ENCODE measurements at places on chromosomes 2 and 18.

- DNase-seq: no peak
These were observed 20.6 kb downstream of the TEX44 start for GRCh38 chr2:231613331-231613662.

DNA sequence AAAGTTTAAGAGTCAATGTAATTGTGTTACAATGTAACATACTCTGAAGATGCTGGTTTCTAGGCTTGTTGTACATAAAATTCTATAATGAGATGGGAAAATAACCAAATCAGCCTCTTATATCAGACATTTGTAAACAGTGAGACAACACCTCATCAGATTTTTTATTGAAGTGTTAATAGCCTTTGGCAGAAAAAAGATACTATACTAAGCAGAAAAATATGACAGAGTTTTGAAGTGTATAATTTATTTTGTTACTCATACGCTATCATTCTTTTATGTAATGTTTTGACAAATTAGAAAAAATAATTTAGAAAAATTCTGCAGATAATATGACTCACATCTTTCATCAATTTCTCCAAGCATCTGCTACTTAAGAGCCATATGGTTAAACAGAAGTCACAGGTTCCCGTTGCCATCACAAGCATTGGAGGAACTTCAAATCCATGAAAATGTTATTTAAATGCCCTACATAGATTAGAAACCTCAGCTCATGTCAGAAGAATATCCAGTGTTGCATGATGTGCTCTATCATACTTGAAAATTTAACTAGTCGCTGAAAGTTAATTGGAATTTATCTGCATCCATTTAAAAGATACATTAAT, 535.4 kb downstream of the LRP1B start:
- no peak for DNase-seq

GRCh38 chr2:84946204-84947009, 24.6 kb upstream of the KCMF1 start:
- DNase-seq: no peak

DNA sequence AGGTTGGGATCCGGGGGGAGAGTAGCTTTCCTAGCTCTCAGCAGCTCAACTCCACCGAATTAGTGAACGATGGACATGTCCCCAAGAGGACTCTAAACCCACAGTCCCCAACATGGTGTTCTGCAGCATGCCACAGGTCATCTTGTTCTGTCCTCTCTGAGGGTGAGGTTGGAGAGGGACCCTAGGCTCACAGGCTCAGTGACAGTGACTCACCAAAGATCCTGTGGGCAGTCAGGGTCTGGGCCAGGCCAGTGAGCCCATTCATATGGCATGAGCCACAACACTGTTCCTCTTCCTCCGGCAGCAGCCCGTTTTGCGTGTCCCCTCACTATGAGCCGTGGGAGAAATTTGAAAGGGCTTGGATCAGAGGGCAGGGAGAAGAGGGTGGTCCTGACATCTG, 2.8 kb upstream of the SLC20A1 start:
- DNase-seq: no peak

GRCh38 chr18:62341473-62341872, 16.4 kb downstream of the TNFRSF11A start:
- no peak for DNase-seq

DNA sequence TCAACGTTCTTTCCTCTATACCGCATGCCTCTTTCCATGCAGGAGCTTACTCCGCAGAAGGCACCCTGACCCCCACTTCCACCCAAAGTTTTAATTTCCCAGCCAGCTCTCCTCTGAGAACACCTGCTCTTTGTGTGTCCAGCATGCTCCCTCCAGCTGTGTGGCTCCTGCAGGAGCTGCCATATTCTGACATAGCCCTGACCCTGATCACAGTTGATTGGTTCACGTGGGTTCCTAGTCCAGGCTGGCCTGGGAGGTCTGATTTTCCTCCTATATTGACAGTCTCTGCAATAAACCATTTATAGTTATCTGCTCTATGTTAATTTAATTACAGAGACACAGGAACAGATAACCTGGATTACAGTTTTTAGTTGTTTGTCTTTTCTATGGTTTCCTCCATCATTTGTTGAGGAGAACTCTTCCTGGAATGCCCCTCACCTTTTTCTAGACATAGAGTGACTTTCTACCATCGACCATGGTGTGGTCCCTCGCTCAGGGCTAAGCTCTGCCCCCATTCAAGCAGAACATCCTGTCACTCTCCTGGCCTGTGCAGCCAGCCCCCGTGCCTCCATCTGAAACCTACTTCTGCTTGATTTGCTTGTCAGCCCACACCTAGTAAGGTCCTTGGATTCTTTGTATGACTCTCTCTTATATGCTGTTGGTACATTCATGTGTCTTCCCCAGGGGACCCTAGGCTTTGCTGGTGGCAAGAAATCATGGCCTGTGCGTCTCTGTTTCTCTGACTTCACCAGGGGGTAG, 231.5 kb downstream of the LPIN1 start:
- no peak for DNase-seq

GRCh38 chr2:14306268-14306861, 326.2 kb upstream of the LRATD1 start:
- DNase-seq: no peak

Data from retinal pigment epithelial cell (primary cell).